Lower lobe of right lung (tissue), 2 donors: ENCODE measurements at places on chromosomes 2 and 18. TPM values are rescaled to one million over a fixed set of nuclear protein-coding genes. Genes with fewer than 3 reads are reported as not detected.

GRCh38 chr18:48142353-48142752 lies 211.9 kb upstream of the SMAD2 start:
- no peak for DNase-seq

- no peak for DNase-seq
These were observed 220.2 kb upstream of the SMAD7 start for GRCh38 chr18:49170925-49171505.

DNA sequence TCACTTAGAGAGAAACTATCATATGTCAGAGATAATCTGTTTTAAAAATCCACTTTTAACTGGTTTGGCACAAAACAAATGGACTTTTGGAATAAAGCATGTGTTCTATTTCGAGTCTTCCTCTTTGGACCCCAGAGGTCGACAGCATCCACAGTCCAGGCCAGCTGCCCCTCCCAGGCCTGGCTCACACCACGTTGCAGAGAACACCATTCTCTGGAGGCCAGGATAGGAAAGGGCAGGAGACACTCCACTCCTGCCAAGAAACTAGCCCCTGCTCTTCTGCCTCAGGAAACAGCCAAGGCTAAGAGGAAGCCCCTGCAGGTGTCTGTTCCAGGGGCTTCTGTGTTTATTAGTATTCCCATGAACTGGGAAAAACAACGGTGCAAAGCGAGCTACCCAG lies 456.6 kb upstream of the ID2 start:
- no peak for DNase-seq

- no peak for DNase-seq
These were observed 876.5 kb downstream of the EPHA4 start for GRCh38 chr2:220695397-220696279.

DNA sequence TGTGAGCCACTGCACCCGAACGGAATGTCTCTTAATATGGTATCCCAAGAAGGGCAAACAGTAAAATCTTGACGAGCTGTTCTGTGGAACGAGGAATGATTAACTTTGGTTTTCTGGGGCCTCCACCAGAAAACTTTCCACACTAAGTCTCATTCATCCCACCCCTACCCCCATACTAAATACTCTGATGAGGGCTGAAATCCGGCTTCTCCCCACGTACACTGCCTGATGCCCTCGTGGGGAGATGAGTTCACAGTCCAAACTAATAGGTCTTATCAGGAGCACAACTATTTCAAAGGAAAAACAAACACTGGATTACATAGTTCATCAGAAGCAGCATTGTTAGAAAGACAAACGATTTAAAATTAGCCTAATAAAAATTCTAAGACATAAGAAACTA lies 49.2 kb upstream of the TCF4 start:
- DNase-seq: no peak

GRCh38 chr2:233213975-233214374 lies 37.5 kb upstream of the ATG16L1 start:
- no peak for DNase-seq

DNA sequence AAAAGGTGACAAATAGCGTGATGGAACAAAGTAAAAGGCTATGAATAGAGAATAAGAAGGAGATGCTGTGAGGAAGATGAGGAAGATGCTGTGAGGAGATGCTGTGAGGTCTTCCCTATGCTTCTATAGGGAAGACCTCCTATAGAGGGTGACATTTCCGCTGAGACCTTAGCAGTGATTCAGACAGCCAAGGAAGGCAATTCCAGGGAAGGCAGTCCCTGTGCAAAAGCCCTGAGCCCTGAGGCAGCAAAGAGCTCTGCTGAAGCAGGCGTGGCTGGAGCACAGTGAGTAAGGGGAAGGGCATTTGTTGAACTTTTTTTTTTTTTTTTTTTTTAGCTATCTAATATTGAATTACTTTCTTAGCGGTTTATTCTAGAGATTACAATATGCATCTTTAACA lies 142.7 kb upstream of the FOSL2 start:
- no peak for DNase-seq

The AFTPH gene
- total RNA-seq: 42.6 TPM

The RGPD8 gene
- total RNA-seq: 16.0 TPM

The ZNF514 gene
- 19.9 TPM for total RNA-seq
